ELR (cell line): ENCODE measurements at places on chromosomes 12 and 14.
A peak's percentile ranks its signal among the peaks of the same experiment; 100 is the strongest.

DNA sequence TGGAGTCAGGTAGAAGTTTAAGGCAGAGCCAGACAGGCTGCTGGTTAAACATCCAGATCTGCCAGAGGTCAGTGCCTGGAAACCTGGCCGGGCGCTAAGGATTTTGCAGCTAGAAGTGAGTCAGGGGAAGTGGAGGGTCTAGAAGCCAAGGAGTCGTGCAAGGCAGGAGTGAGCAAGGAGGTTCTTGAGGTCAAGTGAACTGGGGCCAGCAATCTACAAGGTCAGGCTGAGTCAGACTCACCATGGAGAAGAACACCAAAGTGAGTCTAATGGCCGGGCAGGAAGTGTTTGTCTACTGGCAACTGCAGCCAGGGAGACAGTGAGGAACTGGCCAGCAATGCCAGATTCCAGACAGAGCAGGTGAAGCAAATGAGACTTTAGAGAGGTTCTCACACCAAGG is 628.2 kb downstream of the ETNK1 start:
- no peak for DNase-seq

GRCh38 chr12:14647028-14647750 is 49.2 kb downstream of the GUCY2C start:
- DNase-seq, result no peak

- DNase-seq, result peak; percentile 77
Measured at GRCh38 chr14:77053046-77053841, 24.7 kb upstream of the IRF2BPL start.

- no peak for DNase-seq
Measured at GRCh38 chr12:28558250-28558649, 368.0 kb downstream of the CCDC91 start.

GRCh38 chr14:70685474-70686197 is 43.9 kb downstream of the TTC9 start:
- DNase-seq, result no peak

- DNase-seq, result no peak
Measured at GRCh38 chr12:55039395-55040354, 19.9 kb downstream of the NEUROD4 start.

GRCh38 chr12:43113135-43113534 is 438.9 kb downstream of the ADAMTS20 start:
- DNase-seq, result no peak

- peak; percentile 49 for DNase-seq
Measured at GRCh38 chr12:6821591-6822425, at the start of gene GPR162. GPR162 (plus strand) TSS chr12:6821821; CDS start chr12:6823899, 2,078 bp downstream.

- no peak for DNase-seq
Measured at GRCh38 chr14:59293935-59294661, 105.6 kb downstream of the DAAM1 start.

- DNase-seq, result no peak
Measured at GRCh38 chr12:42608196-42608825, 18.8 kb upstream of the PRICKLE1 start.

DNA sequence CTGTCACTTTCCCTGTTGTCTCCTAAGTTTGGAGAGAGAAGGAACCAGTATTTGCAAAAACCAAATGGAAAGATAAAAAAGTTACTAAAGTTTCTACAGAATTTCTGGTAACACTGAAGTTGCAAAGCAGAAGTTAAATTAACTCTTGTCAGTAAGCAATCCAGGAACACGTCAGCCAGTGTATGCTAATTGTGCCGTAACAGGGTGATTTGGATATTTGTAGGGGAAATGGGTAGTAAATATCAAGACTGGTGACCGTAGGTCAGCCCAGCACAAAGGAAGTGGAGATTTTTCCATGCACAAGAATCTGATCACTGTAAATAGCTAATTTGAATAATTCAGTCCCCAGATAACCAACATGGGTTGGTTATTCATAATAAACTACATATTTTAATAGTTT is 2.3 kb downstream of the CDKN1B start:
- peak; percentile 66 for DNase-seq

- no peak for DNase-seq
Measured at GRCh38 chr14:99681101-99681831, 2.8 kb upstream of the CYP46A1 start.

GRCh38 chr12:98896938-98897337 is 251.8 kb downstream of the APAF1 start:
- no peak for DNase-seq

GRCh38 chr14:86787717-86788116 is 1205.3 kb downstream of the GALC start:
- DNase-seq, result peak; percentile 39

GRCh38 chr12:53729644-53730043 is 2.4 kb upstream of the CALCOCO1 start:
- peak; percentile 34 for DNase-seq

DNA sequence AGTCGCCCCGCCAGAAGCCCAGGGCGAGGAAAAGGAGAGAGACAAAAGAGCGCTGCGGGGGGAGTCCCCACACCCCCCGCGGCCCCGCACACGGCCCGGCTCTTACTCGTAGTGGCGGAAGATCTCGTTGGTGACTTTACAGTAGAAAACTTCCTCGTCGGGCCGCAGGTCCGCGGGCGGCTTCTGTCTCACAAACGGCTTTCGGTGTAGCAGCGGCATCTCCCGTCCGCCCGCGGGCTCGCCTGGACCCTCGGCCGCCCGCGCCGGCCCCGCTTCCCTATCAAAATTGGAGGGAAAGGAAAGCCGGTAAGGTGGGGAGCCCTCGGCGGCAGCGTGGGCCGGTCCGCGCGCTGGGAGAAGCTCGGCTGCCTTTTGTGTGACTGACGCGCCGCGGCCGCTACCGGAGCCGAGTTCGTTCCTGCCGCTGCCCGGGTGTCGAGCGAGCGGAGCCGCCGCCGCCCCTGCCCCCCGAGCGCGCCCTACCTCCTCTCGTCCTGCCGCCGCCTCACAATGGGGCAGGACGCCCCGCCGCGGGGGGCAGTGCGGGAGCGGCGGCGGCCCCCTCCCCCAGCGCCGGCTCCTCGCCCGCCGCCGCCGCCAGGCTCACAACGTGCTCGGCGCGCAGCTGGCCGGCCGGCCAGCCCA is 652 bp downstream of the BAZ1A start:
- peak; percentile 67 for DNase-seq

DNA sequence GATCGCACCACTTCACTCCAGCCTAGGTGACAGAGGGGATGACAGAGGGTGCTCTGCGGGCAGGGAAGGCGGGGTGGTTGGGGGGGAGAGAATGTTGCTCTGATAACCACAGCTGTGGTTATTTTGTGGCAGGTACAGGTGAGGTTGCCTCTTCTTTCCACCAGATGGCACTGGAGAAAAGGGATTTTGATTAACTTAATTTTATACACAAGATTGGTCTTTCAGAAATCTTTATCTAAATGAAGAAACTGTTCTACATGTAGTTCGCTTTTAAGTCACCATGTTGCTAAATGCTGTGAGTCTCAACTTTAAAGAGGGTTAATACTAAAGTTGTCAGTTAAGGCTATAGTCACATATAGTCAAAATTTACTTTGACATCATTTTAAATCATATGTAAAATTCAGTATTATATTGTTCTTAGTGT is 25.7 kb downstream of the FGF23 start:
- peak; percentile 31 for DNase-seq

GRCh38 chr14:96252323-96252998 is 3.5 kb upstream of the BDKRB1 start:
- no peak for DNase-seq

DNA sequence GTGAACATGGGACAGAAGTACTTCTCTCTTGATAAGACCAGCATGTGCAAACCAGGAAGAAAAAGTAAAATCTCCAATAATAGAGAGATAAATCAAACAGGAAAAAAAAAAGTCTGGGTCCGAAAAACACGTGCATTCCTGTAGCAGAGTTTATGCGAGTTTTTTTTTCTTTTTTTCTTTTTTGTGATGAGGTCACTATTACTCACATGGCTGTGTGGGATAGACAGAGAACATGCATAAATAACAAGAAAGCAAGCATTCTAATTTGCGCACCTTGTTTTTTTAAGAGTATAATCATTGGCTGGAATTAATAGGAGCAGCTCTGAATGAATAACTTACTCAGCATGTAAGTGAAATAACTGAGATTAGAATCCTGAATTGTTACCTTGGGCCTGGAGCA is 91.9 kb upstream of the CPM start:
- DNase-seq, result peak; percentile 79

GRCh38 chr12:10132850-10133370 is 2.9 kb upstream of the CLEC7A start:
- no peak for DNase-seq

- DNase-seq, result no peak
Measured at GRCh38 chr14:57640036-57640435, 146.4 kb upstream of the CCDC198 start.

- no peak for DNase-seq
Measured at GRCh38 chr14:97411938-97412612, 614.9 kb downstream of the VRK1 start.

DNA sequence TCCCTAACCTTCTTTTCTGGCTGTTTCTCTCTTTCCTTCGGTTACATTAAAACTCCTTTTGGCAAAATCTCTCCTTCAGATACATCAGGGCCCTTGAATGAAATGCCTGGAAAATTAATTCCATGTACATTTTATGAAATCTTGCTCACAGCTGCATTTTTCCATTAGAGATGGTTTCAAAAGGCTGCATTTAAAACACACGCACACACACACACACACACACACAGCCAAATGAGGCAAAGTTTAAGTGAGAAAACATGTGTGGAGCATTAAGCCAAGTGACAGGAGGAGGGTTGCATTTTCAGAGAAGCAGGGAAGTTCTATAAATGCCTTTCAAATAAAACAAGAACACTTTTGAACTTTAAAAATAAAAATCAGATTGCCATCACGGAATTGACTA is 216.4 kb downstream of the LRIG3 start:
- no peak for DNase-seq

DNA sequence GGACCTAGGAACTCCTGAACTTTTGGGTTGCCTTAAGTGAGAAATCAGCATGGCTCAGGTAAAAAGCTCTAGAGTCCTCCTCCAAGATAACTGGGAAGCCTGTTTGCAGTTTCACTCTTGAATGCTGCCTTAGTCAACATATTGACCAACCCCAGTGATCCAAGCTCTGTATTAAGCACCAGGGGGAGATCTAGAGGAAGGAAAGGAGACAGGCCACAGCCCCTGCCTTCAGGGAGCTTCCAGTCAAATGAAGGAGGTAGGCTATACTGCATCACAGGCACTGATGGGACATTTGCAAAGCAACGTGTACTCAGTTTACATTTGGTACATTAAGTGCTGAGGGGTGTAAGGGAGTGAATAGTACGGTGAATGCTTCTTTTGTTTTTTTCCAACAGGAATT is 1.2 kb upstream of the CSAD start:
- no peak for DNase-seq

DNA sequence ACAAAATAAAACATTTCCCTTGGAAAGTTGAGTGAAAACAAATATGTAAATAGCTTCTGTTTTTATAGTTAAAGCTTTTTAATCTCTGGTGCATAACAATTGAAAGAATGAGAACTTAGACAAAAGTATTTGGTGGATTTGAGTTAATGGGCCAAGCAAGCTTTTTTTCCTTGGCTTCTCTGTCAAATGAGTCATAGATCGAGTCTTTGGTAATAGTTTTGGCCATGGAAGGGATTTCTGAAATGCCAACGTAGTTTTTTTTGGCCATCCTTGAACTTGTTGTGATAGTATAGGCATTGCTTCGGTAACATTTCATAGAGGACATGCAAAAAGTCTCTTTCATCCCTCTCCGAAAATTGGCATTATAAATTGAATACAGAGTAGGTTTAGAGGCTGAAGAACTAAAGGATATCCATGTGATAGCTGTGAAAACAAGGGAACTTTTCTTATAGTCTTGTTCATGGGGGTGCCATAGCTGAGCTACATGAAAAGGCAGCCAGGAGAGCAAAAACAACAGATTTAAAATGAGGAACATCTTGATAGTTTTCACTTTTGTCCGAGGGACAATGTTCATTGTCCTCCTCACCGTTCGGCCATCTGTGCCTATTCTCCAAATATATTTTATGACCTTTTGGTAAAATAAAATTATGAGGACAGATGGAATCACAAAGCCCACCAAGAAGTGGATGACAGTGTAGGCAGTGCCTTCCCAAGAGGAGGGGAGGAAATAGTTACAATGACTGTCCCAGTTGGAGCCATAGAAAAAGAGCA is 34.7 kb downstream of the GPR19 start:
- DNase-seq, result peak; percentile 46

- peak; percentile 51 for DNase-seq
Measured at GRCh38 chr14:38203929-38204718, 3.6 kb upstream of the SSTR1 start.

GRCh38 chr14:48035836-48036235 is 360.4 kb upstream of the MDGA2 start:
- no peak for DNase-seq

GRCh38 chr12:87995581-87996178 is 33.5 kb downstream of the C12orf50 start:
- peak; percentile 78 for DNase-seq

DNA sequence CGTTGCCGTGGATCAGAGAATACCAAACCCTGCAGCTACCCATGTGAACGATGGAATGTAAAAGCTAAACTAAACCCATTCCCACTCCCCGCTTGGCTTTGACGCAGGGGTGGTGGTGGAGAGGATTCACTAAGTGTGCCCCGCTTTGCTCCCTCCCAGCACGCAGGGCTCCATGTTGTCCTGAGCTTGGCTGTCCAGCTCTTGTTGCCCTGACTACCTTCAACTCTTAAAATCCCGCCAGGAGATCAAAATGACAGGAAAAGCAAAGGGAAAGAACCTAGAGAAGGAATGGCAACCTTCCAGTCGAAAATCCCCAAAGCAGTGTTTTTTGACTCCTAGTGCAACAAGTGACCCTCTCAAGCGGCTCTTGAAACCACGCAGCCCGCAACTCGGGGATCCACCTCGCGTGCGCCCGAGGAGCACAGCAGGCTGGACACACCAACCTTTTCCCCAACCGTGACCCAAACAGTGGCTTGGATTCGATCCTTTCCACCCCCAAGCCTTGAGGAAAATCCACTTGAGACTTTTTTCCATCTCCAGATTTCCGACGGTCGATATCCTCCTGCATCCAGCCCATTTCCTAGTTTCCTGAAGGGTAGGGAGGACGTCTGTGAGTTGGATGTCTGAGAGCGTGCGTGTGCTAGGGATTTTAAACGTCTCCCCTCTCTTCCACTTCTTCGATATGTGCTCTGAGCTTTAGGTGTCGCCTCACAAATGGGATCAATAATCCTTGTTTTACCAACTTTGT is 1.4 kb downstream of the SYT10 start:
- no peak for DNase-seq

- DNase-seq, result no peak
Measured at GRCh38 chr14:67806246-67806645, 10.1 kb downstream of the ZFYVE26 start.

- DNase-seq, result no peak
Measured at GRCh38 chr14:101185073-101185835, 281.7 kb upstream of the RTL1 start.

DNA sequence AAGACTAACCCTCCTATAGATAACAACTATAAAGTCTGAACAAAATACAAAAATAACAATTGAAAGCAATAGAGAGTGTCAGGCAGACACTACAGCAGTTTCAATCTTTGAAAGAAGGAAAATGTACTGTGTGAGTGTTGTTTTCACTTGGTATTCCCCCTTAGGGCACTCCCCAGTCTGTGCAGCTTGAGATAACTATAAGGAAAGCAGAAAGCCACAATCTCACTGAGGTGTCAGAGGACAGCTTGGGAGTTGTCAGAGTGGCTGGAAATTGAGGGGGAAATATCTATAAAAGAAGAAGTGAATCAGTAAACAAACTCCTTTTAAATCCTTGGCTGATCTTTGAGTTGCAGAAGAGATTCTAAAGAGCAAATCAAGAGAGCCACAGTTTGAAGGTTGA is 364.8 kb downstream of the NELL2 start:
- no peak for DNase-seq

- no peak for DNase-seq
Measured at GRCh38 chr14:101248840-101249675, 312.2 kb upstream of the DIO3 start.
